Activated CD4-positive, CD25-positive, alpha-beta regulatory T cell treated with anti-CD3 and anti-CD28 coated beads, Interleukin-2, amount 50 U/mL, for 24 hours (primary cell): ENCODE measurements at places on chromosomes 1 and 21.

- no peak for ATAC-seq
Measured at GRCh38 chr1:68103884-68104554, 53.6 kb upstream of the DIRAS3 start.

DNA sequence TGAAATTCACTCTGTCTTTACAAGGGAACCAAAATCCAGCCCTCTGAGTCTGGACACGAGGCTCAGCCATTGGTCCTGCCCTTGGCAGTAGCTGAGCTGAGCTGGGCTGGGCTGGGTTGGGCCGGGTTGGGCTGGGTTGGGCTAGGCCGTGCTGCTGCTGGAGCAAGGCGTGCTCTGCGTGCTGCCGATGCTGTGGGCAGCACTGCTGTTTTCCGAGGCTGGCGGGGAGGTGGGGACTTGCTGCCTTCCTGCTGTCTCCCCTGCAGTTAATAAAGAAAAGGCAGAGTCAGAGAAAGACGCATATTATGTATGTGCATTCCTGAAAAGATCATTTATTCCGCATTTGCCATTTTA is 182.9 kb downstream of the CDC7 start:
- no peak for ATAC-seq

DNA sequence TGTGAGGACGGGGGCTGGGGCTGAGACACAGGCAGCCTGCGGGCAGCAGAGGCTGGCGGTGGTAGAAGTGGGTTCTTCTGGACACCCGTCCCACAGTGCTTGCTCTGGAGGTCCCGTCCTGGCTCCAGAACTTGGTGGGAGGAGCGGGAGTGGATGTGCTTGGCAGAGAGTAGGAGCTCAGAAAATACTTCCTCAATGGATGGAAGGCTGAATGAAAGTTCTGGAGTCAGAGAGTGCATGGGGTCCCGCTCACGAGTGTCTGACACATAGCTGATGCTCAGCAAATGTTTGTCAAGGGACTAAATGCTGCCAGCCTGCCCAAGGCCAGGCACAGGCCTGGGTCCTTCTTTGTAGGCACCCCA is 13.4 kb upstream of the NES start:
- ATAC-seq: no peak

DNA sequence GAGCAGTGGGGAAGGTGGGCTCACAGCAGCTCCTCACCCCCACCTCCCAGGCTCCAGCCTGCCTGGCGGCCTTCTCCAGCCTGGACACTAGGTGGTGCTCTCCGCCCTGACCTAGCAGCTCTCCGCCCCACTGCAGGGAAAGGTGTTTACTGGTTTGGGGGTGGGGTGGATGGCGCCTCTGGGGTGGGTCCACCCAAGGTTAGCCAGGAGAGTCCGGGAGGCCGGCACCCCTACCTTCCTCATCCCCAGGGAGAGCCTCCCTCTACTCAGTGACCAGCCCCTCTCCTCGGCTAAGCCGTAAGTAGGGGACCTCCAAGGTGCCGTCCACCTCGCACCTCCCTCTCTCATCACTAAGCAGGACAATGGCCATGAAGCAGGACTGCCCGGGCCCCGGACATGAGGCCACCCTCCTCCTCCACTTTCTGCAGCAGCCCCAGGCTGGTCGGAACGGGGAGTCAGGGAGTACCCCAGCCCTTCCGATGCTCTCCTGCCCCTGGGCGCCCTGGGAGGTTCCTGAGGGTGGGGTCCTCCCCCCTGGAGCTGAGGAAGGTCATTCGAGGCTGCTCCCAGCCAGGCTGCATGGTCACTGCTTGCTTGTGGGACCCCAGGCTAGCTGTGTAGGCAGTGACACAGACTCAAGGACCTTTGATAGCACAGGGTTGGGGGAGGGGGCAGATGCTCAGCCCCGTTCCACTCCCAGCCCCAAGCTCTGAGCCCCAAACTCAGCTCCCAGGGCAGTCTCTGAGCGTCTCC is 101.4 kb upstream of the VAMP3 start:
- peak; percentile 50 for ATAC-seq

- no peak for ATAC-seq
Measured at GRCh38 chr1:90753556-90753955, 36.5 kb upstream of the BARHL2 start.

DNA sequence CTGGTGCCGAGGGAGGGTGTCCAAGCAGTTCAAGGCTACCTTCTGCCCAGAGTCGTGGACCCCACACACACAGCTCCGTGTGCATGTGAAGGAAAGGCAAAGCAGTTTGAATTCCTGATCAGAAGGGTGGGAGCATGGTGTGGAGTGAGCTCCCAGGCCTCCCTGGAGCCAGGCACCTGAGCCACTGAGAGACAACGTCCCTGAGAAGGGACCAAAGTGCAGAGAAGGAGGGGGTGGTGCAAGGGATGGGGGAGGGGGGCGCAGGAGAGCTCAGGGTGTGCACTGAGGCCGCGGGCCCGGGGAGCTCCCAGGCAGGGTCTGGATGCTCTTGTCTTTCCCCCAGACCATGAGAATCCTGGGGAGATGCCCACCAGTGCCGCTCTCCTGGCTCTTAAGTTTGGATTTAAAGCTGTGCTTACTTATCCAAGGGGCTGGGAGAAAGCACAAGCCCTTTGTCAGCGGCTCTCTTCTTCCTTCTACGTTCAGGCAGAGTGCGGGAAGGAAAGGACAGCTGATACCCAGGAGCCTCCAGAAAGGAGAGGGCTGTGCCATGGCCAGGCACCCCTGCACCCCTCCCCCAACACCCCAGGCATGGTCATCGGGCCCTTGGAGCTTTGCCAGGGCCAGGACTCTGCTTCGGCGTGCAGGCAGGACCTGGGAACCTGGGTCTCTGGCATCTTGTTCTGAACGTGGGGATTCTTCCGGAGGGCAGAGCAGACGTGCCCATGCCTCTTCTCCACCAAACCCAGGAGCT is 24.1 kb downstream of the ACTA1 start:
- ATAC-seq: no peak

GRCh38 chr1:45337630-45338325 is 2.2 kb upstream of the TOE1 start:
- ATAC-seq: no peak

- ATAC-seq: no peak
Measured at GRCh38 chr1:208587110-208587509, 342.9 kb upstream of the PLXNA2 start.

- ATAC-seq: no peak
Measured at GRCh38 chr1:178122283-178122682, 28.4 kb downstream of the RASAL2 start.

DNA sequence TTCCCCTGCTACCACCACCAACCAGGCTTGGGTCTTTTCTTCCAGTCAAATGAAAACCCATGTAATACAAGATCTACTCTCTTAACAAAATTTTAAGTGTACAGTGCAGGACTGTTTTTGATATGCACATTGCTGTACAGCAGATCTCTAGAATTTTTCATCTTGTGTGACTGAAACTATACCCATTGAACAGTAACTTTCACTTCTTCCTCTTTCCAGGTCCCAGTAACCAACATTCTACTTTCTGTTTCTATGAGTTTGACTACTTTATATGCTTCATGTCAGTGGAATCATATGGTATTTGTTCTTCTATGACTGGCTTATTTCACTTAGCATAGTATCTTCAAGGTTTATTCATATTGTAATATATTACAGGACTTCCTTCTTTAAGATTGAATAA is 45.3 kb upstream of the PLPPR4 start:
- peak; percentile 10 for ATAC-seq

GRCh38 chr1:36400825-36401601 is 3.3 kb upstream of the LSM10 start:
- ATAC-seq: peak; percentile 6

- ATAC-seq: no peak
Measured at GRCh38 chr1:197076585-197076984, 9.5 kb upstream of the F13B start.

DNA sequence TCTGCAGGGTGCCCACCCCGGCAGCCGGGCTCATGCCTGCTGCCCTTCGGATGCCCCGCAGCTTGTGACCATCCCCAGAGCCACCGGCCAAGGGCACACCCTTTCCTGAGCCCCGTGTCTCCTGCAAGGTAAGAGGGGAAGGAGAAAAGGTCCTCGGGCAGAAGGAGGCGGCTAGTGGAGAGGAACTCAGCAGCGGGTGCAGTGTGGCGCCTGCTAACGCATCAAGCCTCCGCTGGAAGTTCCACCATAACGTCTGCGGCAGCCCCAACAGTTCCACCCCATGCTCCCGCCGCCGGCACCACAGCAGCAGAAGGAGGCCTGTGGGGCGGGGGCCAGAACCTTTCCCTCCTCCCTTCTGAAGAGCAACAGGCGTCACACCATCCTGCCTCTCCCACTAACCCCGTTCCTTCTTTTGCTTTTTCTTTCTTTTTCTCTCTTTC is 990 bp downstream of the VWA5B1 start:
- ATAC-seq: no peak

GRCh38 chr1:53754484-53755312 is 15.7 kb upstream of the GLIS1 start:
- peak; percentile 38 for ATAC-seq

GRCh38 chr1:31587720-31588423 is 11.6 kb downstream of the TINAGL1 start:
- ATAC-seq: peak; percentile 69

- ATAC-seq: peak; percentile 41
Measured at GRCh38 chr1:9316080-9316444, 23.4 kb downstream of the SPSB1 start.

DNA sequence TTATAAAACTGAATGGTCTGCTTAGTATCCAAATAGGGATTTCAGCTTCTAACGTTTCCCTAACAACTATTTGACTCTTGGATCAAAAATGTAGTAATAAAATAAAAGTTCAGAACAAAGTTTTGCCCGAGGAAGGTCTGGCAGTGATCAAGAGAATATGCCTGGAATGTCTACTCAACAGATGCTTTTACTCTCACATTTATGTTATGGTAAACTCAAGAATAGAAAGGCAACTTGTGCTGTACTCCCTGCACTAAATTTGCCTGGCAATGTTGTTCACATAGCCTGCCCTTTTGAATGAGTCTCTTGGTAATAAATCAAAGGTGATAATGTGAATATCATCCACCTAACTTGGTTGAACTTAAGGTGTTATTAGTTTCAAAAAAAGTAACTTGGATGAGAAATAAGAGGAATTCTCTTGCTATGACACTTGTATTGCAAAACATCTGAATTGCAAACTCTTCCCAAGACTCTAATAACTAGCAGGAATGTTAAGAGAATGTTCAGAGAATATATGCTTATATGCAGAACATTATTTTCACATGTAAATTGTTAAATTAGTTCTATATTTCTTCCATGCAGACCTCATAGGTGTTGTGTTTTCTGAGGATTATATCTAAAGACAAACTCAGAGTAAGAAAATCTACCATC is 215.8 kb downstream of the COL24A1 start:
- no peak for ATAC-seq

- ATAC-seq: no peak
Measured at GRCh38 chr1:102241431-102242338, 245.0 kb upstream of the OLFM3 start.

- ATAC-seq: no peak
Measured at GRCh38 chr1:223425550-223425949, 32.3 kb downstream of the CCDC185 start.

- ATAC-seq: peak; percentile 33
Measured at GRCh38 chr21:45709173-45709572, 65.6 kb downstream of the PCBP3 start.

DNA sequence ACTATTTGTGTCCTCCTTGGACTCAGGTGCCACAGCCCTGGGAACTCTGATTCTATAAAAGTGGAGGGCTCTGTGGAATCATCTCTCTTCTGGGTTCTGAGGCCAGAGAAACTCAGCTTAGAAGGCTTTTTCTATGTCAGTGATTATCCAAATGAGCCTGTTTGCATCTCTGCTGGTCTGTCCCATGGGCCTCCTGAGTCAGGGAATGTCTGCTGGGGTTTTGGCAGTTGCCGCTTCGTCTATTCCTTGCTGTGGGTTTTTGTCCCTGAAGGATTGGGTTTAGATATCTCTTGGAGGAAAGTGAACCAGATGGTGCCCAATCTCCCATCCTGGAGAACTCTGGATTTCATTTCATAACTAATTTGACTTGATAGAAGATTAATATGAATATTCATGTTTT is 297.6 kb downstream of the HHAT start:
- no peak for ATAC-seq

DNA sequence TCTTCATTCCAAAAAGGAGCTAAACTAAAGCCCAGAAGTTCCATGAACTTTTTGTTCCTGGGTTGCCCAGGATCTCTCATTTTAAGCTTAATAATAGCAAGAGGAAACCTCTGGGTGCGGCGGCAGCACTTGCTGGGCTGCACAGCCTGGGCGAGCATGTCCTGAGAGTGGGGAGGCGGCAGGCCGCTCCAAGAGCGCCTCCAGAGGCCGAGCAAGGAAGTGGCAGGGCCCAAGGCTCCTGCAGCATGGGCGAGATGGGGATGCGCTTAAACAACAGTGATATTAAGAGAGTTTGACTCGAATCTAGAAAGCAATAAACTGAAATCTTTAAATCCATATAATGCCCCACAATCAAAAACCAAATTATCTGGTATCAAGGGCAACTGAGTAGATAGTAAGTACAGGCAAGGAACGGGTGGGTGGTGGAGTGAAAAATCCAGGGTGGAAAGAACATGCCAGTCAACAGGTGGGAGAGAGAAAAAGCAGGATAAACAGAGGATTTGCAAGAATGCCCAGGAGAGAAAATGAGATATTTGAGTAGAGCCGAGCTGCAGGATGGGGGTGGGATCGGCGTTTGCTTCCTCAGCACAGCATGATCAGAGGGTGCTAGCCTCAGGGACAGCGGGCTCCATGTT is 14.1 kb upstream of the TNR start:
- ATAC-seq: no peak

- peak; percentile 55 for ATAC-seq
Measured at GRCh38 chr1:165857046-165857801, 29.8 kb downstream of the UCK2 start.

GRCh38 chr1:51792864-51793263 is 85.7 kb downstream of the NRDC start:
- ATAC-seq: no peak

DNA sequence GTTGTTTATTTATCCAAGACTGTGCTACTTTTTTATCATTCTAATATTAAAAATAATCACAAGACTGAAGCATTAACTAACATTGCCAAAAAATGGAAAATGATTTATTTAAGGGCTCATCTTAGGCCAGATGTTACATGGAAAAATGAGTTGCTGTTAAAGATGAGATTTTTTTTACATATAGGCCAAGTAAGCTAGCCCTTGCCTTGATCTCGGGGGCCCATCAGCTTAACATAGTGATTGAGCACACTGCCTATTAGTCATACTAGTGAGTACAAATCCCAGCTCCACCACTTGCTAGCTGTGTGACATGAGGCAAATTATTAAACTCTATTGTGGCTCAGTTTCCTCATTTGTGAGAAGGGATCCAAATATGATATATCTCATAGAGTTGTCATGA is 275.9 kb upstream of the SNX7 start:
- ATAC-seq: no peak

- no peak for ATAC-seq
Measured at GRCh38 chr1:247746391-247746935, 1.5 kb downstream of the OR14A2 start.
